BJ (cell line): ENCODE measurements at places on chromosomes 6 and 20.

DNA sequence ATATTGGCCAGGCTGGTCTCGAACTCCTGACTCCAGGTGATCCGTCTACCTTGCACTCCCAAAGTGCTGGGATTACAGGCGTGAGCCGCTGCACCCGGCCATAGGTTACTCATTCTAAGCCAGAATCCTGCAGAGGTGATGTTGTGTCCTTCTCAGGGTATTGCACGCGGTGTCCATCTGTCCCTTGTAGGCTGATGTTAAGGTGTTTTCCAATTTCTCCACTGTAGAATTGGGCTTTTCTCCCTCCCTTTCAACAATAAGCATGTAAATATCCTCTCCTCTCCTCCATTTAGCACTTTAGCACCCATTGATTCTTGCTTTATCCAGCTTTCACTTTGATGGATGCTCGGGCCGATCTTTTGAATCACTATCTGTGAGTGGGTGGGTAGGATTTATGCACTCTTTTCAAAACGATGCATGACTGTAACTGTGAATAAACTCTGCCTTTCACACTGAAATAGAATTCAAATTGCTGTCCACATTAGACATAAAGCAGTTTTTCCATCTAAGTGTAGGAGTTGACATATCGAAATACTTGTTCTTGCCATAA is 52.6 kb downstream of the ZBTB2 start:
- DNase-seq, result no peak

- DNase-seq, result no peak
Observed at GRCh38 chr6:1136415-1136774, 175.5 kb upstream of the FOXQ1 start.

- no peak for DNase-seq
Observed at GRCh38 chr20:24969186-24970029, 20.3 kb downstream of the CST7 start.

DNA sequence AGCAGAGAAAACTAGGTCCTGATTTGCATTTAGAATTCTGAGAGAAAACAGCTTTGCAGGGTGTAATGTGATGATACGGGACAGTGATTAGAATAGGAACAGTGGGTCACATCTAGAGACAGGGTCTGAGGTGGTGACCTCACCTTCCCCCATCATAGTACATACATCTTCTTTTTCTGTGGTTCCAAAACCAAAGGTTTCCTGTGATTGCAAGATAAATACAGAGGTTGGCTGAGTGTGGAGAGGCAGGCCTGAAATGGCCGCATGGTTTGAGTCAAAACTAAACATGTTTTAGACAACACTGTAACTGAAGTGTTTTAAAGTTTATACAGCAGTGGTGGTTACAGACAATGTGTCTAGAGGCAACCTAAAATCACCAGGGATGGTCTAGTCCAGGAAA is 10.4 kb upstream of the NT5DC1 start:
- DNase-seq, result no peak

- no peak for DNase-seq
Observed at GRCh38 chr6:27865850-27866356, 46.3 kb downstream of the OR2B2 start.

DNA sequence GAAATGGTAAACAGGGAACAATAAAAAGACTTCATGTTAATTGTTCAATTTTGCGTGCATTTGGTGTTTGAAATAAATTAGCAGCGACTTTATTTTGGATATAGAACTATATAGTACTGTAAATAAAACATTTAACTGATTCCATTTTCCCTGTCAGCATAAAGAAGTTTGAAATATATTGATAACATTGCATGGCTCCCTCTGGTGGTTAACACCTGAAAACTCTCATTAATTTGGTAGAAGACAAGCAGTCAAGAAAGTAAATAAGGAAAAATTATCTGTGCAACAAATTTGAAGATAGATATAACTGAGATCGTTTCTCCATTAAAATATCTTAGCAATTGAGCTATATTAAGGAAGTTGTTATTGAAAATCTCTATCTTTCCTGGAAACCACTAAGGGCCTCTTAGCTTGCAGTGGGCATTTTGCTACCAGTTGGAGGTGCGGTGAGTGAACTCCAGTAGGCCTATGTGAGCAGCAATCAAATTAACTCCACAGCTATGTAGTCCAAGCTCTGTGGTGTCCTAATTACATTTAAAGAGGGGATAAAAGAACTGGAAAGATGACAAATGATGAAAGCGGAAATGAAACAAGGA is 435.7 kb upstream of the FKBP1C start:
- DNase-seq, result no peak

DNA sequence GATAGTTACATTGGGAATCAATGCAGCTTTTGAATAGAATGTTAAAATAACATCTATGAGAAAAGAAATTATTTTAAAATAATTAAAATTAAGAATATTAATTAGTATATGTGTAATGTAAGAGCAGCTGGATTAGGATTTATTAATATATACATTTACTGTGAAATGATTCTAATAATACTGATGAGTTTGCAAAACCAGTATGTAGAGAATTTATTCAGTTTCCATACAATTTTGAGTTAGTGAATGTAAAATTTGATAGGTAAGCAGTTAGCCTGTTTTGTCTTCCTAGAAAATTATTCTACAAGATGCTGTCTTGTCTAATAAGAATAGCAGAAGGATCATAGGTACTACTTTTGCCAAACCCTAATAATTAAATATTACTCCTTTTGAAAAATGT is 70.6 kb downstream of the STXBP5 start:
- DNase-seq, result no peak

GRCh38 chr20:31570021-31570463 is 35.0 kb upstream of the ID1 start:
- no peak for DNase-seq

- DNase-seq, result no peak
Observed at GRCh38 chr20:64047968-64048401, 1.5 kb downstream of the SOX18 start.

DNA sequence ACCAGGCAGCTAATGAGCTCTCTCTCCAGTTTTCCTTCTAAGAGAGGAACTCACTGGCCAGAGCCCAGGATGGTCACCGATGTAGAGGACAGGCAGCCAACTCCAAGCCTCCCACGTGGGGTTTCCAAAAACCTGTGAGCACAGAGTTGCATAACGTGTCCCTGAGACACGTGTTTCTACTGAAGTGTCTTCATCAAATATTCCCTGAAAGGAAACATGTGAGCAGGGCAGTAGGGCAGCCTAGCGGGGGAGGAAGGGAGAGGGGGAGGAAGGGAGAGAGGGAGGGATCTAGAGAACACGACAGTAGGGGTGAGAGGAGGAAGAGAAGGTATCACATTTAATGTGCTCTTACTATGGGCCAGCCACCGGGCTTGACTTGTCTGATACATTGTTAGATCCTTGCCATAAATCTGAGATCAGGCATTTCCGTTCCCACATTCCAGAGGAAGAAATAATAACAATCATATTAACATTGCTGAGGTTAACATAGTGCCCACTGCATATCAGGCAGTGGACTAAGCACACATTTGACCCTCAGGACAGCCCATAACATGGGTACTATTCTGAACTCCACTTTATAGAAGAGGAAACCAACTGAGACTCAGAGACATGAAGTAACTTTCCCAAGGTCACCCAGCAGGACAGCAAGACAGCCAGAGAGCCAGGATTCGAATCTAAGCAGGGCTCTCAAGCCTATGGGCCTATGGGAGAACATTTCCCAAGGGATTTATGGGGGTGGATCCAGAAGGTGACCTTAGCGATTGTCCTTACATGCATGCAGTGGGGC is 4.5 kb upstream of the SYS1 start:
- peak; percentile 72 for DNase-seq

GRCh38 chr20:40197691-40198090 is 491.3 kb downstream of the MAFB start:
- DNase-seq, result no peak

- DNase-seq, result no peak
Observed at GRCh38 chr20:55057779-55058415, 582.5 kb downstream of the DOK5 start.

- no peak for DNase-seq
Observed at GRCh38 chr20:2688041-2688591, 4.5 kb upstream of the EBF4 start.

- DNase-seq, result no peak
Observed at GRCh38 chr20:4134861-4135379, 119.6 kb upstream of the RNF24 start.

DNA sequence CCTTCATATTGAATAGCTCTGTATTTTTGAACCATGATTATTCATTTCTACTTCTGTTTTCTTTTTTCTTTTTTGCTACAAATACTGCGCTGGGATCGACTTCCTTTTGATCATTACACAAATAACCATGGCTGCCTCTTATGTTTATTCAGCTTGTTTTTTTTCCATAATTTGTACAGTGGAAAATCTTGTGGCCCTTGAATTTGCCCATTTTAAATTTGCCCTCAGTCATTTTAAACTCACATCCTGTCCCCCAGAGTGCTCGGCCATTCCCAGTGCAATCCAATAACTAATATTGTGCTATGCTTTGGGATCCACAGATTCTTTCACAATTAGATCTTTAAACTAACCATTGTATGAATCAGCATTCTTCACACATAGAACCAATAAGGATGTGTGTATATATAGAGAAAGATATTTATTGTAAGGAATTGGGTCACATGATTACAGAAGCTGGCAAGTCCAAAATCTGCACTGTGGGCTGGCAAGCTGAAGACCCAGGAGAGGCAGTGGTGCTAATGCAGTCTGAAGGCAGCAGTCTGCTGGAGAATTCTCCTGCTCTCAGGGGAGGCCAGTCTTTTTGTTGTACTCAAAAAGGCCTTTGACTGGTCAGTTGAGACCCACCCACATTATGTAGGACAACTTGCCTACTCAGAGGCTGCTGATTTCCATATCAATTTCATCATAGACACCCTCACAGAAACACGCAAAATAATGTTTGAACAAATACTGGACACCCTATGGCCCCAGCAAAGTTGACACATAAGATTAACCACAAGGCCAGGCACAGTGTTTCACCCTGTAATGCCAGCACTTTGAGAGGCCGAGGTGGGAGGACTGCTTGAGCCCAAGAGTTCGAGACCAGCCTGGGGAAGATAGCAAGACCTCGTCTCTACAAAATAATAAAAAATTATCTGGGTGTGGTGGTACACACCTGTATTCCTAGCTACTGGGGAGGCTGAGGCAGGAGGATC is 147.1 kb downstream of the MTHFD1L start:
- no peak for DNase-seq

DNA sequence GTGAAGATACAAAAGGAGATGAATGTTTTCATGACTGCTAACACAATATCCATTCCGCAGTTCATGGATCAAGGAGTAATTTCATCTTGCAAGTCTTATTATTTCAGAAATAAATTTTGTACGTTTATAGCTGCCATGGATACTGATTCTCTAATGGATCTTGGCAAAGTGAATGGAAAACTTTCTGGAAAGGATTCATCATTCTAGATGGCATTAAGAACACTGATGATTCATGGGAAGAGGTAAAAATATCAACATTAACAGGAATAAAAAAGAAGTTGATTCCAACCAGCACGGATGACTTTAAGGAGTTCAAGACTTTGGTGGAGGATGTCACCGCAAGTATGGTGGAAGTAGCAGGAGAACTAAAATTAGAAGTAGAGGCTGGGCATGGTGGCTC is 2.8 kb downstream of the HUS1B start:
- no peak for DNase-seq

DNA sequence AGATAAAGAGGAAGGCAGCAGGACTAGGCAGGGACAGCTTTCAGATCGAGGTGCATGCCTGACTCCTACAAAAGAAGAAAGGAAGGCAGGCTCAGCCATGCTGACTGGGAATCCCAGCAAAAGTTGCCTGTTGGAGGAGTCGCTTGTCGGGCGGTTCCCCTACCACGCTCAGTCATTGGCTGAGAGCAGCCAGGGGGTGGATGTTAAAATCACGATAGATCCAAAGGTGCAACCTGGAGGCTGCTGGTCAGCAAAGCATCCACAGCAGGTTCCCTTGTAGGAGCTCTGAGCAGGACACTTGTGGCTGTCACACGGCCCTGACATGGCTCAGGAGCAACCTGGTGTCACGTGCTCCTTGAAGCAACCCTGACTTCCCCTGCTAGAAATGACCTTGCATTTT is 74.6 kb downstream of the ISM1 start:
- DNase-seq, result no peak

GRCh38 chr20:49938173-49939163 is 2.3 kb downstream of the RNF114 start:
- no peak for DNase-seq

DNA sequence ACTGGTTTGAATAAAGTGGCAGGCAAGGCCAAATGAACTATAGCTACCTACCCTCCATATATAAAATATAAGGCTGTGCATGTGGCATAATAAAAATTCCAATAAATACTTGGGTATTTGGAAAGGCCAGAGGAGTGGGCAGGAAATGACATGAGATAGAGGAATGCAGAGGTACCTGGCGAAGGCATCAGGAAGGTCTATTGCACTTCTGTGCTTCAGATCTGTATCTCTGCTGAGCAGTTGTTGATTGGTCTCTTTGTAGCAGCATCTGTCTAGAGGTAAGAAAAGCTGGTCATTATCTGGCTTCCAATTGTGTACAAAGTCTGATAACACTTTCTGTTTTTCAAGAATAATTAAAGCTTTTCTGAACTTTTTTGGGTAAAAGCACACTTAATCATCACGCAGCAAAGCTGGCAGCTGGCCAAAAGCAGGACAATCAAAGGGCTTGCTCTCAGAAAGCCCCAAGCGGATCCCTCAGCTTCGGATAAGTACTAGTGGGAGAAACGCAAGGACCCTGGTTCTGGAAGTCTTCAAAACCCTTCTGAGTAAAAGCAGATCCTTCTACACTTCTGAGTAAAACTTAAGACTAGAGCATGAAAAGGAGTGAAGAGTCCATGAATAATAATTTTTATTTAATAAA is 120.1 kb upstream of the TCF21 start:
- no peak for DNase-seq
